Jurkat, Clone E6-1 (cell line): ENCODE measurements at places on chromosomes 3 and 15.

- no peak for DNase-seq
Observed at GRCh38 chr3:70564552-70564951, 252.1 kb upstream of the MDFIC2 start.

GRCh38 chr3:100103558-100104441 is 10.5 kb downstream of the FILIP1L start:
- no peak for DNase-seq

DNA sequence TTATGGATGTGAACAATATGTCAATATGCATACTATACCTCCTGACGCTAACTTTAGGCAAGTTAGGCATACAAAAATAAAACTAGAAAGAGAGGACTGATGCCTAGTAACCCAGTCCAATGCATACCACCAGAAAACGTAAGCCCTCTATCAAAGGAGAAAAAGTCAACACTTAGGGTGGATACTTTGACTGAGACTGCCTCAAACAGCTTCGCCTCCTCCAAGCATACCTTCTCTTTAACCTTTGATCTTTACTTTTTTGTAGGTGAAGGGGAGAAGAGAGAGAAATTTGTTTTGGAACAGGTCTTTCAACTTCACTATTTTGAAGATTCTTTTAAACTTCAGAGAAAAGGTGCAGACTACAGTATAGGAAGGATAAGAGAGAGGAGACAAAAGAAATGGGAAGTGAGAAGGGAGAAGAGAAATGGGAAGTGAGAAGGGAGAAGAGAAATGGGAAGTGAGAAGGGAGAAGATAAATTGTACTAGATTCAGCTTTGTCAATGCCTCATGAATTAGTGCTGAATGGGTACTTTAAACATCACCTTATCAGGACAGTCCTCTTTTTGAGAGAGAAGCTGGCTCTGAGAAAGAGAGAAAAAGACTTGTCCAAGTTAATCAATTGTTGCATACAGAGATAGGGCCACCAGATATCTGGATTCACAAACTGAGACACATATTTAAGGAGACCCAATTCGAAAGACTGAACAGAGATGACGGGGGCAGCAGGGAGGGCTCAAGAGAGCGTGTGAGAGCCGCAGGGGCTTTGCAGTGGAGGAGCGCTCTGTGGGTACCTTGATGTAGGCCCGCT is 1.0 kb downstream of the P3H2 start:
- DNase-seq, result no peak

GRCh38 chr15:100050877-100051786 is 290.6 kb downstream of the ADAMTS17 start:
- no peak for DNase-seq

DNA sequence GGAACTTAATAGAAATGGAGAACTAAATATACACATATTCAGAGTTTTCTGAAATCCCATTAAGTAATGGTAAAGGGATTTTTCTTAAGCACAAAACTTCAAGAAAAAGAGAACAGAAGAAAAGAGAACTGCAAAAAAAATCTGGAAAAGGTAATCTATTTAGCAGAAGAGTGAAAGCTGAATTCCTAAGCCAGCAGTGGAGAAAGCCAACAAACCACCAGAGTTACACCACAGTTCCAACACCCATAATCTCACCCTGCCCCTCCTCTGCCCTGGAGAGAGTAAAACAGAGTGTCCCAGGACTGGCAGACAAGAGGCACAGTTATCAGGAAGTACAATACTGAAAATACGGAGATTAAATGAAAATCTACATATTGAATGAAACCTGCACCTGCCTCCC is 29.4 kb downstream of the TP53BP1 start:
- DNase-seq, result no peak
